ENCODE measurements at places on chromosomes 6 and 20. TPM values are rescaled to one million over a fixed set of nuclear protein-coding genes. Genes with fewer than 3 reads are reported as not detected.

Gene CLDN20
- total RNA-seq = 0.54 TPM

Gene PROKR2
- not detected for total RNA-seq

Gene SLC24A3
- not detected for total RNA-seq

Gene C6orf52
- 2.7 TPM for total RNA-seq

Gene MEP1A
- not detected for total RNA-seq

DNA sequence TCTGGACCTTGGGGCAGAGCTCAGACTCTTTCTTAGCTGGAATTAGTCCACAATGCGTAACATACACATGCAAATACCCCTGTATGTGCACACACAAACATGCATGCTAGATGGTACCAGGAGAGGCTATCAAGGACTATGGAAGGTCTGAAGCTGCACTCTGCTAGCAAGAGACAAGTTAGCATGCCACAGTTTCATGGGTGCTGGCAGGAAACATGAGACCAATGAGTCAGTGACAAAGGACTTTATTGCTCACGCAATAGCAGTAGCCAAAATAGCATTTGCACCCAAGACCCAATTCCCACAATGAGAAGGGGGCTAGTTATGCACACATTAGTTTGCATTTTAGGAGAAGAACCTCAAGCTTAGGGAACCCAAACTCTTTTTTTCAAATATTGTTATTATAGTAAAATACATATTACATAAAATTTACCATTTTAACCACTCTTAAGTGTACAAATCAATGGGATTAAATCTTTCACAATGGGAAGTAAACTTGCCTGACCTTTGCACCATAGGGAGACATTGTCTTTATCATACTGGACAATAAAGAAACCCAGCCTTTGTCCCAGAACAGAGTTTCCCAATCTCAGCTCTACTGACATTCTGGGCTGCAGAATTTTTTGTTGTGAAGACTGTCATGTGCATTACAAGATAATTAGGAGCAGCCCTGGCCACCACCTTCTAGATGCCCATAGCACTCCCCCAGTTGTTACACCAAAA lies 69.1 kb downstream of the NRSN1 start:
- peak; percentile 14 for DNase-seq

- DNase-seq = peak; percentile 45
Observed at GRCh38 chr20:53146201-53146891, 174.2 kb downstream of the TSHZ2 start.

- DNase-seq = peak; percentile 74
Observed at GRCh38 chr6:99613409-99613704, 6.7 kb downstream of the PRDM13 start.

DNA sequence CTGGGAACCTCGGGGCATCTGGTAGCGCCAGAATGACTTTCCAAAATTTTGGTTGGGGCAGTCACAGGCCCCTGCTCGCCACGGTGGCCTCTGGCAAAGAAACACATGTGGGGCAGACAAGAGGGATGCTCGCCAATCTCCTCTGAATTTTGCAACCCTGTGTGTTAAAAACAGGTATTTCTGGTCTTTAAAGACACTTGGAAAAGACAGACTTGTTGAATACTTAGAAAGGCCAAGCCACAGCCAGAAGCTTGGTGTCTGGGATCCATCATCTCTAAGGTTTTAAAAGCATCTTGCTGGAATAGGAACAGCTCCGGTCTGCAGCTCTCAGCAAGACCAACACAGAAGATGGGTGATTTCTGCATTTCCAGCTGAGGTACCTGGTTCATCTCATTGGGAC lies 31.2 kb downstream of the HLA-E start:
- DNase-seq = no peak

GRCh38 chr20:32484225-32484957 lies 100.7 kb downstream of the NOL4L start:
- DNase-seq = peak; percentile 41

DNA sequence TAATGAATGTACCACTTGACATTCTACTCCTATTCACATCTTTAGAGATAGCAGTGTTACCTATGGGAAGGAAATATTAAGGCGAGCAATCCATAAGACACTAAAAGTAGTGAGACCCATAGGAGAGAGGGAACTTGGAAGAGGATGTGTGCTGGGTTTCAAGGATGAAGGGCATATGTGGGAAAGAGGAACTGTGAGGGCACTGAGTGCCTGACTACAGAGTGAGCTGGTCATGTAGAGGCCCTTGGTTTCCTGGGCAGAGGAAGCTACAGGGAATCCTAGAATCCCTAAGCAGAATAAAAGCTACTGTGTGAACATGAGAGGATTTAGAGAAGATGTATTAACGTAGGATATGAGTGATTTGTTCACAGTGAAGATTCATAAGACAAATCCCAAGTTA lies 262.8 kb downstream of the FARS2 start:
- DNase-seq = no peak

DNA sequence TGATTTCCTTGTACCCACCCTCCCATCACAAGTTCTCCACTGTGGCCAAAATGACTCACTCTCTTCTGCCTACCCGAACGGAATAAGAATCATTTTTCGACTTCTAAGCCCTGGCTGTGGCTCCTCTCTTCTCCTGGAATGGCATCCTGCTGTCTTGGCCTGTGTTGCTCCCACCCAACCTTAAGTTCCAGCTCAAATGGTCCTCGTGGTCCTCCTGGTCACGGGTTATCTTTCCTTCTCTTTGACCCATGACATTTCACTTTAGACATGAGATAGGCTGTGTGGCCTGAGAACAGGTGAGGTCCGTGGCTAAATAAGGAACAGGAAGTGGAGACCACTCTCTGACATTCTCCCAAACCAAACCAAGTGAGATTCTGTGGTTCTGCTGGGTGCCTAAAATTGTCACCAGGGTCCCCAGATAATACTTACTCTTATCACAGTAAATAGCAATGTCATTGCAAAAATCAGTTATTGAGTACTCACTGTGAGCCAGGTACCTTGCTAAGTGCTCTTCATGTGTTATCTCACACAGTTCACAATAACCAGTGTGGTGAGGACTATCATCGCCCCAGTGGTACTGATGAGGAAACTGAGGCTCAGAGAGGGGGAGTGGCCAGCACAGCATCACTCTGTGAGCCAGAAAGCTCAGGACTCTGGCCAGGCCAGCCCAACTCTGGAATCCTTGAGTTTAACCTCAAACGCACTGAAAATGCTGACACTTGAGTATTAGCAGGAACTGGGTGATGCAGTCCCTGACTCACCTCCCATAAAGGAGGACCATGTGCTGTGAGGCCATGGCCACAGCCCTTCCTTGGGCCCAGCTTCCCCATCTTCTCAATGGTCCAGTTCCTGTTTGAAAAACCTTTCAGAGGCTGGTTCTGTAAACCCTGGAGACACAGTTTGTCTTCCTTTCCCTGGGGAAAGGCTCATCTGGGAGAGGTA lies 74.8 kb upstream of the SIRPA start:
- DNase-seq = peak; percentile 34

- no peak for DNase-seq
Observed at GRCh38 chr6:9173229-9173628, 737.9 kb upstream of the SLC35B3 start.

- no peak for DNase-seq
Observed at GRCh38 chr6:129692467-129692866, 17.5 kb downstream of the ARHGAP18 start.

All from Daoy (cell line).